Fibroblast of skin of left biceps (primary cell): ENCODE measurements at places on chromosomes 5 and 9.

DNA sequence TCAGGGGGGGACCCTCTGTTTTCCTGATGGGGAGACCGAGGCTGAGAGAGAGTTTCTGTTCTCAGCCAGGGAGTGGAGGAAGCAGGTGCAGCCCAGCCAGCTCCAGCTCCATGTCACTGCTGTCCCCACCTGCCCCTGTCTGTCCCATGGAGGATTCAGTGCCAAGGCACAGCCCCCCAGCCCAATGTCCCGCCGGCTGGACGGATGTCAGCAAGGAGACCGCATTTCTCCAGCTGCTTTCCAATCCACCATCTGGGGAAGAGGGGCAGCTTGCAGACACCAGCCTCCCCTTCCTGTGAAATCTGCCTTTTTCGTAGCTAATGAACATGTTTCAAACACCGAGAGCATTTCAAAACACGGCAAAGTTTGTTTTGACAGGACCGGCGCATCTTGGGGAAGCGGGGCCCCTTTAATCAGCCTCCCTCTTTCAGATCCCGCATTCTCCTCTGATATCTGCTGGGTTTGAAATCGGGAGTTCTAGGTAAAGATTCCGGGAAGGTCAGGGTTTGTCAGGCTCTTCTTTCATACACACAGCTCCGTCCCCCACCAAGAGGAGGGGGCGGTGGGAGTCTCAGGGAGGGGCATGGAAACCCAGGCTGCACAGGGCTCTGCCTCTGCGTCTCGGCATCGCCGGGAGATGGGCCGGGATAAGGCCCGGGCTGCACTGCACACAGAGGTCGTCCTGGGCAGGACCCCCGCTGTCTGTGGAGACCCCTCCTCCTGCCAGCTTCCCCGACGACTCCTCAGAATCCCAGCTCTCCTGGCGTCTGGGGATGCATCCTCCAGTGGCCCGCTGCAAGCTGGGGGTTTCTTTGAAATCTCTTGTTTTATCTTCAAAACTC, 74.8 kb downstream of the NEK6 start:
- no peak for DNase-seq

GRCh38 chr5:117249086-117249815, 674.6 kb upstream of the SEMA6A start:
- DNase-seq, result no peak

DNA sequence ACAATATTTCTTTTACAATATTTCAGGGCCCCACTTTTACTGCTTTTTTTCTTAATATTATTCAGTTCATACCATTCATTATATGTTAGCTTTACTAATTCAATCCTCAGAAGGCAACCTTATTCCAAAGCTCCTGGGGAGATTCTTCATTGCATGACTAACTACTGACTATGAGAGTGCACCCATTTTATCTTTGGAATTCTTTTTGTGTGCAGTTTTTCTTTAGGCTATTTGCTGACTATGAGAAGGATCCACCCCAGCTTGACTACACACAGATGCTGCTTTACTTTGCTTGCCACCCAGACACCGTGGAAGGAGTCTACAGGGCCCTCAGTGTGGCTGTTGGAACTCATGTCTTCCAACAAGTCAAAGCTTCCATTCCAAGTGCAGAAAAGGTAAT, 56.9 kb upstream of the IL7R start:
- no peak for DNase-seq

DNA sequence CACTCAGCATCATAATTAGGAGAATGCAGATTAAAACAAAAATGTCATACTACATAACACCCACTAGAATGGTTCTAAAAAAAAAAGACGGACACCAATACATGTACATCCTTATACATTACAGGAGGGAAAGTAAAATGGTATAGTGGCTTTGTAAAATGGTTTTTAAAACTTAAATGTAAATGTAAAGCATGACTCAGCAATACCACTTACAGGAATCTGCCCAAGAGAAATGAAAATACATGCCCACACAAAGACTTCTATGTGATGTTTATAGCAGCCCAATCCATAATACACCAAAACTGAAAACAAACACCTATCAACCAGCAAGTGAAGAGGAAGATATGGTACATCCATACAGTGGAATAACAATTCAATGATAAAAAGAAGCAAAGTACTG, 939.1 kb upstream of the ACO1 start:
- DNase-seq, result no peak

GRCh38 chr5:92911293-92911692, 669.7 kb downstream of the NR2F1-AS1 start:
- no peak for DNase-seq

GRCh38 chr9:4042231-4042630, 257.6 kb downstream of the GLIS3 start:
- no peak for DNase-seq

- DNase-seq, result no peak
These were observed 208.4 kb downstream of the AOPEP start for GRCh38 chr9:94934816-94935328.

DNA sequence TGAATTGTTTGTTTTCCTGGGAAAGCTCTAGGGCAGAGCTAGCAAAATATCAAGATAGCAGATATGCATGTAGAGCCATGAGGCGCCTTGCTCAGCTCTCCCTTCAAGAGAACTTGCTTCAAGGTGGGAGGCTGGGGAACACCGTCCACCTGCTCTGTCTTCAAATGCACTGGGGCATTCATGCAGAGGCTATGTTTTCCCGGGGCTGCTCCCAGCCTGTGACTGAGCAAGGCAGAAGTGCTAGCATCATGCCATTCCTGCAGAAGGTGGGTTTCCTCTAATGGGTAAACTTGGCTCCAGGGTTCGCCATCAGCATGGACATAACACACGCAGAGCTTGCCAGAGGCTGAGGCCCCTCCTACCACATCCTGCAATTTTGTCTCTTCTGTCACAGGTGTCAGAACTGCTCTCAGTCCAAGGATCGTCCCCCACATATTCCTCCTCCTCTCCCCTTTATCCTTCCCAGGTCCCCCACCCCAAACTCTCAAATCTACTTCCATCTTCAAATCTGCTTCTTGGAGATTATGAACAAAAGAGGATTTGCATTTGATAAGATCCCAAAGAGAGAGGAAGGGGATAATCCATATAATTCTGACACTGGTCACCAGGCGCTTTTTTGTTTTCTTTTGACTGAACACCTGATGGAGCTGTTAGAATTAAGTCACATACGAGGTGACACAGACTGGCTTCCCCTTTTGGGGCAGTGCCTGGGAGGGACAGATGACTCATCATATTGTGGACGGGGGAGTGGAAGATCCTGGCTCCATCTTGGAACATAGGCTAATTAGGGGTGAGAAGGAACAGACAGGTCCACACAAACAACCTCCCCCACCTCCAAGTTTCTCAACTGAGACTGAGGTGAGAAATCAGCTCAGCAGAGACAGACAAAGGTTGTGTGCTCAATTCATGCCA, 85.0 kb upstream of the TAF11L2 start:
- DNase-seq, result no peak

- DNase-seq, result no peak
These were observed 219.5 kb downstream of the KCTD16 start for GRCh38 chr5:144390133-144390532.

DNA sequence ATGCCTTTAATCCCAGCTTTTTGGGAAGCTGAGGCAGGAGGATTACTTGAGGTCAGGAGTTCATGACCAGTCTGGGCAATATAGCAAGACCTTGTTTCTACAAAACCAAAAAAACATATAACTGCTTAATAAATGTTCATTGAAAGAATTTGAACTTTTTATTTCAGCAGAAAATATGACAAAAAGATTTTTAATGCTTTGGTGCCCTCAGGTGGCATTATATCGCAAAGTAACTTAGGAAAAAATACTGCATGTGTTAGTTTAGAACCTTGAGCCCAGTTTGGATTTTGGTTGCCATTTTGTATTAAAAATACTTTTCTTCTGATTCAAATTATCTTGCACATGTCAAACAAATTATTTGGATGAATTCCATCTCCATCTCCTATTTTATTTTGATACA, 103.2 kb downstream of the GPBP1 start:
- DNase-seq, result no peak

GRCh38 chr5:87307796-87308423, 40.2 kb downstream of the RASA1 start:
- DNase-seq, result no peak

- DNase-seq, result no peak
These were observed 40.5 kb downstream of the C9orf50 start for GRCh38 chr9:129580211-129580915.

- no peak for DNase-seq
These were observed 5.6 kb downstream of the KLHL3 start for GRCh38 chr5:137730336-137730735.

- DNase-seq, result no peak
These were observed 93.1 kb upstream of the TBCA start for GRCh38 chr5:77869116-77869798.

DNA sequence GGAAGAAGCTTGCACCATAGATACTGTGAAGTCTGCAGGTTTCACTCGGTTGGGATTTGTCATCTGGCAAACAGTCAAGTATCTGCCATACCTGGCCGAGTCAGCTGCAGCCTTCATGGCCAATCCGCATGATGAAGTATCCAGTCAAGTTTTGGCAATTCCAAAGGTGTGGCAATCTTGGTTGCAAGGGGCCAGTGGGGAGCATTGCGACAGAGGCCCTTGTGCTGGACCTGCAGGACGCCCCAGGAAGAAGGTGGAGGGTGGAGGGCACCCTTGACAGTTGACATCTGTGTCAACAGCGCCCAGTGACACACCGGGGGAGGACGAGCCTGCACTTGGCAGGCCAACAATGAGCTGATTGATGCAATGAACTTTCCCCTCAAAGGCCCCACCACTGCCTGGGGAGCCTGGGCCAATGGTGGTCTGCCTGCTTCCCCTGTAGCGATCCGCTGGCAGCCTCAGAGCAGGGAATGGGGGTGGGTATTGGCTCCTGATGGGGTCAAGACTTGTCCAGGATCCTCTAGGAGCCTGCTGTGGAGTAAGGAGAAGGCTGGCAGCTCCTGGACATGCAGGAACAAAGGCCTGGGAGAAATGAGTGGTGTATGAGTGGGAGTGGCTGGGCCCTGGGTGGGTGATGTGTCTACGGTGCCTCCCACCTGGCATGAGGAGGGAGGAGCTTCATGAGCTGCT, 122.8 kb upstream of the PITX1 start:
- no peak for DNase-seq

- DNase-seq, result no peak
These were observed 70.3 kb downstream of the TEK start for GRCh38 chr9:27179245-27179865.

DNA sequence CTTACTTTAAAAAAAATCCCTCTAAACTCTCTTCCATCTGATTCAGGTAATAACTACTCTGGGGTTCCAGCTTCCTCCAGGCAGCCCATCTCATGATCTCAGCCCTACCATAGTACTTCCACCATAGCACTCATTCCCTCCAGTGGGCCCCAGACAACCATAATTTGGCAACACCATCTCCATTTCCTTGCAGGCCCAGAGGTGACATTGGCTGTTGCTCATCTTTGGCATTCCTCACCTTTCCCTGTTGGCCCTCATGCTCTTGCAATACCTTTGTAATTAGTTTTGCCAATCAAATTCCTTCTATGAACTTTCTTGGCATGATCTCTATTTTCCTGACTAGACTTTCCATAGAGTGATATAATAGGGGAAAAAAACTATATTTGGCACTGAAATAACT, 60.1 kb downstream of the TAF11L14 start:
- no peak for DNase-seq

DNA sequence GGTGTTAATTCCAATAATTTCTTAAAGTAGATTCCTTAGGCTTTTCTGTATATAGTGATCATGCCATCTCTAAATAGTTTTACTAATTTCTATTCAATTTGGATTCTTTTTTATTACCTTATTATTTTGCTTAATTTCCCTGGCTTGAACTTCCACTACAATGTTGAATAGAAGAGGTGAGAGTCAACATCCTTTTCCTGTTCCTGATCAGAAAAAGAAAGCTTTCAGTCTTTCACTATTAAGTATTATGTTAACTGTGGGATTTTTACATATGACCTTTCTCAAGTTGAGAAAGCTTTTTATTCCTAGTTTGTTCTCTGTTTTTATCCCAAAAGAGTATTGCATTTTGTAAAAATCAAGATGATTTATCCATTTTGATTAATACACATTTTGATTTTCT, 574.5 kb upstream of the TLE4 start:
- no peak for DNase-seq

DNA sequence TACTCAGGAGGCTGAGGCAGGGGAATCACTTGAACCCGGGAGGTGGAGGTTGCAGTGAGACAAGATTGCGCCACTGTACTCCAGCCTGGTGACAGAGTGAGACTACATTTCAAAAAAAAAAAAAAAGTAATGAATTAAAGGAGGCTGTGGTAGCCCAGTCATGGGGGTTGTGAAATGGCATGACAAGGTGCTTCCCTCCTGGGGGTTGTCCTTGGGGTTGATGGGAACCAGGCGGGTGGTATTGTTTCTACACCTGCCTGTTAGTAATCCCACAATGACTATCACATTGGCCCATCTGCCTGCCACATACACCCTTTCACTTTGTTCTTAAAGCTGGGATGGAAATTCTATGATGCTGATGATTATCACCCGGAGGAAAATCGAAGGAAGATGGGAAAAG, 5.6 kb downstream of the IDNK start:
- no peak for DNase-seq

DNA sequence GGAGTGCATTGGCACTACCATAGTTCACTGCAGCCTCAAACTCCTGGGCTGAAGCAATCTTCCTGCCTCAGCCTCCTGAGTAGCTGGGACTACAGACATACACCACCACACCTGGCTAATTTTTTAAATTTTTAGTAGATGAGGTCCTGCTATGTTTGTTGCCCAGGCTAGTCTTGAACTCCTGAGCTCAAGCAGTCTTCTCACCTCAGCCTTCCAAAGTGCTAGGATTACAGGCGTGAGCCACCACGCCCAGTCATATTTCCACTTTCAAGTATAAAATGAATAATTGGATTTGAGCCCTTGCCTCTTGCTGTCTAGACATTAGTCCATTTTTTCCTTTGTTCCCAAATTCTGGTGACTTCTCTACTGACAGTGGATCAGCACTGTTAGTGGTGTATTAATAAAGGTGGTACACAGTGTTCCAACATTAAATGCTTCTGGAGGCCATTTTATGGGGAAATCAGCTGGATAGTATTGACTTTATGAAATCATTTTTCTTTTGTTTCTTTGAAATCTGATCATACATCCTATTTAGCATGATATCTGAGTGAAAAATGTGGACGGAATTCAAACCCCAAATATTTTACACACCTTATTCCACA, 15.9 kb downstream of the ATP6V0E1 start:
- no peak for DNase-seq
